ENCODE measurements at places on chromosomes 6 and 20.

DNA sequence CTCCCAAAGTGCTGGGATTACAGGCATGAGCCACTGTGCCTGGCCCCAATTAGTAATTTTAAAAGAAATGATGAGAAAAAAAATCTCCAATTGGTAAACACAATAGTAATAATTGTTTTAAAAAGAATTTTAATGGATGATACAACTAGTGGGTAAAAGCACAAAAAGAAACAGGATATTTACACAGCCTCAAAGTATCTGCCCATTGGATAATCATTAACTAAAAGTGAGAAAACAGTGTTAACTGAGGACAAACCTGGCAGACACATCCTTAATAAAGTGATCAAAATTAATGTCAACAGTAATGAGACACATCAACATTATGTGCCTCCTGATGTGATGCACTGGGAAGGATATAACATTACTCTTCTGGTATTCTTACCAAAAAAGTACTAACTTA, 24.5 kb downstream of the DTNBP1 start:
- no peak overlapping the region for H3K27ac ChIP-seq
- H3K4me1 ChIP-seq: no peaks in the 10 kb centered on the region
- no peak overlapping the region for H3K4me3 ChIP-seq
- H3K27me3 ChIP-seq: no peaks in the 10 kb centered on the region
- peaks cover 62% of the 10 kb centered on the region for H3K36me3 ChIP-seq

DNA sequence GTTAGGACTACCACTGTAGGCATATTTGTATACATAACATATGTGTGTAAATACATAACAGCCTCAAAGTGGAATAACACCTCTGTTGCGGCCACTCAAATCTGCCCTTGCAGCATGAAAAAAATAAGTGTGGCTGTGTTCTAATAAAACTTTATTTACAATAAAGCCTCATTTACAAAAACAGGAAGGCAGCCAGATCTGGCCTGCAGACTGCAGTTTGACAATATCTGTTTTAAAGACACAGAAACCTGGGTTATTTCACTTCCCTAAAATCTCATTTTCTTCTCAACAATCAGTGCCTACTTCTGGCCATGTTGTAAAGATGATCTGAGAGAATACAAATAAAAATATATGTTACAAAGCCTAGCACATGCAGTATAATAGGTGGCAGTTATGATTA, 53.9 kb upstream of the SCML4 start:
- DNase-seq: no peak
- no peak overlapping the region for H3K27ac ChIP-seq
- peaks cover 42% of the 10 kb centered on the region for H3K36me3 ChIP-seq
- H3K27me3 ChIP-seq: no peaks in the 10 kb centered on the region
- H3K4me3 ChIP-seq: no peak overlapping the region

- no peak overlapping the region for H3K4me3 ChIP-seq
- no peaks in the 10 kb centered on the region for H3K36me3 ChIP-seq
- no peak for DNase-seq
- peaks cover 5% of the 10 kb centered on the region for H3K27me3 ChIP-seq
- no peak overlapping the region for H3K27ac ChIP-seq
These were observed 96.1 kb downstream of the COL12A1 start for GRCh38 chr6:75109765-75110164.

DNA sequence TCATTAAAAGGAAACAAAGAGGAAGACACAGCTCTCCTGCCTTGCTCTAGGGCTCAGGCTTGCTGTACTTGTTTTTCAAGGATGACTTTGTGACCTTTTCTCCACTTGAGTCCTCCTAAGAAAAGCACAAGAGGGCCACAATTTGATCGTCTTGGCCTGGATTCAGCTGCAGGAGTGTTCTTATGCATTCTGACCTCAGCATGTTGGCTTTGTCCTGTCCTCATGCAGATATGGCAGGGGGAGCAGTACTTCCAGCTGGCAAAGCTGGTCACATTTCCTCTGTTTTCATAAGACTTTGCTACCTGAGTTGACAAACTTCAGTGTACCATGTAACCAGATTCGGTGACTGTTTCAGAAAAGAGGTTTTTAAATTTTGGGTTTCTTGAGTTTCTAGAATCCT, 30.8 kb downstream of the KDM1B start:
- H3K4me1 ChIP-seq: peaks cover 3% of the 10 kb centered on the region
- DNase-seq: no peak
- no peak overlapping the region for H3K4me3 ChIP-seq
